GM12891 (cell line): ENCODE measurements at places on chromosomes 3 and 15.

DNA sequence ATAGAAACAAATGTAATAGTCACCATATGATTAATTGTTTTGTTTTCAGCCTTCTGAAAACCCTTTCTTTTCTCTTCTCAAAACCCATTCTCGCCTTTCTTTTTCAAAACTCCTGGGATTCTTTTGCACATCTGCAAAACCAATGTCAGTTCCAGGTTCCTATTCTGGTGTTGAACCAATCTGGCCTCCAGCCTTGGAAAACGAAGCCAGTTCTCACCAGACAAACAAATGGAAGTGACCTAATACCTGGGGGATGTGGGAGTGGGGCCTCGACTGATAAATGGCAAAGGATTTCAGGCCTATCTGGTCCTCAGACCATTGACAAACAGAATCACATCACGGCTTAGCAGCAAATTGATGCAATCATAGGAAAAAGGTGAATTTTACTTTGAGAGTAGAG, 73.0 kb downstream of the COL8A1 start:
- DNase-seq = no peak

DNA sequence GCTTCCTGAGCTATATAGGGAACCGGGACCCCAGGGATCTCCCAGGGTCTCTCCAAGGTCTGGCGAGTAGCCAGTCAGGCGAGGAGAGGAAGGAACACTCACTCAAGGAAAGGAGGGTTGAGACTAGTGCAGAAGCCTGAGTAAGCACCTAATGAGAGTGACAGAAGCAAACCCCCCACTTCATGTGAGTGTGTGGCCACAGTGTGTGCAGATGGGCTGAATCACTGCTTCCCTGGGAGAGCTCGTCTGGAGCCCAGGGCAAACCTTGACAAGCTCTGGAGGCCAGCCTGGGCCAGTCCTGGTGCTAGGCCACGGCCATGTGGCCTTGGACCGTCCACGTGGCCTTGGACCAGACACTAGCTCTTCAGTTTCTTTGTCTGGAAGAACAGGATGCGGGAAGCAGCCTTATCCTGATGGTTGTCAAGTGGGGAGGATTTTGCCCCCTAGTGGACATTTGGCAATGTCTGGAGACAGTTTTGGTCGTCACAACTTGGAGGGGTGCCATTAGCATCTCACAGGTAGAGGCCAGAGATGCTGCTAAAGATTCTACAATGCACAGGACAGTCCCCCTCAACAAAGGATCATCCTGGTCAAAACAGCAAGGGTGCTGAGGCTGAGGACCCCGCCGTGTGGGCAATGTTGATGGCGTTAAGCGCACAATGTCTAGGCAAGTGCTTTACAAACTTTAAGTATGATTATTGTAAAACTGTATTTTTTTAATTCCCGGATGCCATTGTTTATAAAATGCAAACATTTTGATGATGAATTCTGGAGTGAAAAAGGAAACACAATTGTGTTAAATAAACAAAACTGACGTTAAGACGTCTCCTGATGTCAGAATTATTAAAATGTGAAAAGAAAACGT, 34.8 kb upstream of the CTSH start:
- DNase-seq = no peak

- DNase-seq = no peak
Measured at GRCh38 chr15:100167884-100168375, 173.8 kb downstream of the ADAMTS17 start.

DNA sequence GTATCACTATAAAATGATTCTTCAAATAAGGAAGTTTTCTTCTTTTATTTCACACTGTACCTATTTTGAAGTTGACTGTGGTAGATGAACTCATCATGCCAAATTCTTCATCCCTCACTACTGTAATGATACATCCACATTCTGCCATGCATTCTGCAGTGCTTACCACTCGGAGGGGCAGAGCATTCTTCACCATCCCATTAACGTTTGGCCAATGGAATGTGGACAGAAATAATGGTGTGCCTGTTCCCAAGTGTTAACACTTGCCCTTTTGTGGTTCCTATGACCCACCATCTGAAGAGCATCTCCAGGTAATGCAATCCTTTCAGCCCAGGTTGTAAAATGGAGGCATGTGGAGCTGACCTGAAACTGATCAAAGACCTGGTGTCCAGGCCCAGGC, 18.6 kb downstream of the GOLIM4 start:
- DNase-seq = no peak

GRCh38 chr15:63436341-63436740, 54.7 kb upstream of the CA12 start:
- no peak for DNase-seq

DNA sequence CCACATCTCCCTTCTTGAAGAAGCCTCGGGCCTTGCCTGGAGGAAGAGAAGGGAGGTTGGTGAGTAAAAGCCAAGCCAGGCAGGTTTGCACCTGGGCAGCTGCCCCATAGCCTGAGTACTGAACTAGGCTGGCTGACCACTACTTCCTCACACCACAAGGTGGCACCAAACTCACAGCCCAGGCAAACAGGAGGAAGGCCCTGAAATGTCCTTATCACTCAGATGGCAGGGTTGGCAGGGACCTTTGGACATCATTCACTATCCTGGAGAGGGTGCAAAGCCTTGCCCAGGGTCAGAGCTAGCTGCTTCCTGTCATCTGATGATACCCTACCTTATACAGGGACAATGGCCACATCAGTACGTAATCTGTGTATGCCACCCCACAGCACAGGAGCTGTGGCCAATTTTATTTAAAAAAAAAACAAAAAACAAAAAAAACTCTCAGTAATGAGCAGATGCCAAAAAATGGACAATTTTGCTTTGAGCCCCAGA, 2.2 kb upstream of the GRAMD2A start:
- peak; percentile 68 for DNase-seq

DNA sequence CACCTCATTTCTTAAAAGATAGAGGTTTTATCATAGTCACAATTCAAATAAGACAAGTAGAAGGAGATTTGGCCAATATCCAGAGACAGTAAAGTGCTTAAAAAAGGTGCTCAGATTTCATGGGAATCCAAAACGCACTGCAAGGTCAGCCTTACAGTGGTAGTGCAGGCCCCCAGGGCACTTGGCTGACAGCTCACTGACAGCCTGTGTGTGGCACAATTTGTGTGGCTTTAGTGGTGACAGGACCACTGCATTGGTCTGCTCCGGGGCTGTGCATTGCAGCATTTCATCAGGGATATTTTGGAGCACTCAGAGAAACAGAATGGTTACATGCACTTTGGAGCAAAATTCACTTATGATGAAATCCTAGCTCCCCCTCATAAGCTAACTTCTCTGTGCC, 544.3 kb downstream of the NTRK3 start:
- no peak for DNase-seq

- DNase-seq = no peak
Measured at GRCh38 chr3:69558912-69559311, 173.0 kb upstream of the FRMD4B start.

GRCh38 chr3:150371741-150372254, 36.3 kb upstream of the TSC22D2 start:
- DNase-seq = no peak

DNA sequence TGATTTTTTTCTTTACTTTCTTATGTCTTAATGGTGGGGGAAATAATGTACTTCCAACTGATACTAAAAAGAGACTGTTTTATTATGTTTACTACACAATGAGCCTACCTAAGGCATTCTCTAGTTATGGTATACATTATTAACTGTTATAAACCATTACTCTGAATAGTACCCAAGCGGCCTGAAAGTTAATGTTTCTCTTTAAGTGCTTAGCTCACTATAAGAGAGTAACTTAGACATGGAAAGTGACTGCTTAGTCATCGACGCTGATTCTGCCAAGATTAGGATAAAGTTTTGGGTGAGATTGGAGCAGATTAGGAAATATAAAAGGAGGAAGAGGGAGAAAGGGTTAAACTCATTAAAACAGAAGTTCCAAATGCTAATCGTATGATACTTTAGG, 365.0 kb downstream of the NLGN1 start:
- DNase-seq = no peak

GRCh38 chr15:65954289-65954741, 85.0 kb downstream of the RAB11A start:
- no peak for DNase-seq

GRCh38 chr3:190972196-190972595, 109.7 kb upstream of the GMNC start:
- no peak for DNase-seq

DNA sequence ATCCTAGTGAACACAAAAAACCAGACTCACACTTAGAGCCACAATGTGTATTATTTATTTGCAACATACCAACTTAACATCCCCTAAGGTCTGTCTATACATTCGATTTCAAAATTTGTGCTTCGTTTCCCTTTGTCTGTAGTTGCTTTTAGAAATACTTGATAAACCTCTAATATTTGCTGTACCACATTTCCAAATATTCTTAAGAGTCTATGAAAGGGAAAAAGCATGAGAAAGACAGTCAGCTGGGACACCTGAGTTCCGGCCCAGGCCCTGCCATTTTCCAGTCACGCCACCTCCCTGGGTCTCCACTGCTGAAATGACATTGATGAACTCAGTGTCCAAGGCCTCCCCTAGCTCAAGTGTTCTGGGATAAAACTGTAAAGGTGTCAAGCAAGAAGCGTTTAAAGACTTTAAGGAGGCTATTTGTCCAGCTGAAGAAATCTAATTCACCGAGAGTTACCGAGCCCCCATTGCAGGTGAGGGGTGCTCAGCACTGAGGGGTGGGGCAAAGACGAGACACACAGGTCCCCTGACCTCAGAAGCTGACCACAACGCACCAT, 26.6 kb downstream of the LRRC2 start:
- DNase-seq = no peak

DNA sequence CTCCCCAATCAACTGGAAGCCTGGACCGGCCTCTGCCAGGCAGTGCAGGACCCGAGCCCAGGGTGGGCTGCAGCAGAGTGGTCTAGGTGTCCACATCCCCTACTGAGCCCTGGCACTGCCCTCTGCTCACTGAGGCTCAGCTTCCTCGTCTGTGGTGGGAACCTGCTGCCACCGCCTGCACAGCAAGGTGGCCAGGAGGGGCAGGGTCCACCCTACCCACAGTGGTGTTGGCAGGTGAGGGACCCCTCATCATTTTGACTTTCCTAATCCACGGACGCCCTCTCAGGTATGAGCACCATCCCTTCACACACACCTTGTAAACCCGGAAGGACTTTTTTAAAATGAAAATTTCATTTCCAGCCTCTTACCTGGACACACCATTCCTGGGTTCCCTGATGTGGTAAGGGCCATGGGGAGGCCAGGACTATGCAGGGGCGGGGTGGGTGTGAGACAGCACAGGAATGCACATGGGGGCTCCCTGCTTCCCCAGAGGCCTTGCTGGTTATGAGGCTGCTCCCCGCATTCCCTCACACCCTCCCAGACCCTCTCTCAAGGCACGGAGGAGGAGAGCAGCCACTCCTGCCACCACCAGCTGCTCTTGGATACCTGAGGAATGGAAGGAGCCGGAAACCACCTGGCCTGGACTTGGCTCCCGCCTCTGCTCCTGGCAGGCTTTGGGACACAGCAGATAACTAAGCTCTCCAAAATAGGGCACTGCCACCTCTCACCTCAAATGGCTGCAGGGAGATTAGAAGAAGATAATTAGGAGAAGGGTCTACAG, 185.9 kb upstream of the TPM1 start:
- DNase-seq = no peak

GRCh38 chr3:120683213-120683612, 1.2 kb upstream of the HGD start:
- DNase-seq = no peak

- DNase-seq = no peak
Measured at GRCh38 chr3:53956586-53956985, 64.9 kb upstream of the SELENOK start.

DNA sequence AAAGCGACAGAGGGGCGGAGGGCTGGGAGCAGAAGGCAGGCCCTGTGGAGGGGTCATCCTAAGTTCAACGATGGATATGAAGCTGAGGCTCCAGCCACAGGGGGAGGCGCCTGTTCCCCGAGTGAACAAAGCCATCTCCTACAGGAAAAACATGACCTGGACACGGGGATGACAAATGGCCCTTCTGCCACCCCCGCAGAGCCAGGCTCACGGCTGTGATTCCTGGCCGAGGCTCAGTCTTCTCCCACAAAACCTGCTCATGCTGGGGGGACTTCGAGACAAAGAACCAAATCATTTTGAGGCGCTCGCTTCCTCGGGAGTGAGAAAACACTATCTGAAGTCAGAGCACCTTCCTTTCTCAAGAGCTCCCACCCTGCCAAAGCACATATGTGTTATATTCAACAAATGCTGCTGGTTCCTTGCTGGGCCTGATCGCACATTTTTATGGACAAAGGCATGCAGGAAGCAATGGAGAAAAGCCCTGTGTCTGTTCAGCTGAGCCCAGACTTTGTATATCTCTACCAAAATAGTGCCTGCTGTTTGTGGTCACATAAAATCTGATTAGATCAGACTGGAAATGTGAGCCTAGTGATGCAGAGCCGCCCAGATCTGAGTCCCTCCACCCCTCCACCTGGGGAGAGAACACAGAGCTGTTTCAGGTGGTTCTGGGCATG, 5.6 kb downstream of the RBP1 start:
- DNase-seq = no peak

- no peak for DNase-seq
Measured at GRCh38 chr15:38555686-38556334, 8.8 kb downstream of the RASGRP1 start.

DNA sequence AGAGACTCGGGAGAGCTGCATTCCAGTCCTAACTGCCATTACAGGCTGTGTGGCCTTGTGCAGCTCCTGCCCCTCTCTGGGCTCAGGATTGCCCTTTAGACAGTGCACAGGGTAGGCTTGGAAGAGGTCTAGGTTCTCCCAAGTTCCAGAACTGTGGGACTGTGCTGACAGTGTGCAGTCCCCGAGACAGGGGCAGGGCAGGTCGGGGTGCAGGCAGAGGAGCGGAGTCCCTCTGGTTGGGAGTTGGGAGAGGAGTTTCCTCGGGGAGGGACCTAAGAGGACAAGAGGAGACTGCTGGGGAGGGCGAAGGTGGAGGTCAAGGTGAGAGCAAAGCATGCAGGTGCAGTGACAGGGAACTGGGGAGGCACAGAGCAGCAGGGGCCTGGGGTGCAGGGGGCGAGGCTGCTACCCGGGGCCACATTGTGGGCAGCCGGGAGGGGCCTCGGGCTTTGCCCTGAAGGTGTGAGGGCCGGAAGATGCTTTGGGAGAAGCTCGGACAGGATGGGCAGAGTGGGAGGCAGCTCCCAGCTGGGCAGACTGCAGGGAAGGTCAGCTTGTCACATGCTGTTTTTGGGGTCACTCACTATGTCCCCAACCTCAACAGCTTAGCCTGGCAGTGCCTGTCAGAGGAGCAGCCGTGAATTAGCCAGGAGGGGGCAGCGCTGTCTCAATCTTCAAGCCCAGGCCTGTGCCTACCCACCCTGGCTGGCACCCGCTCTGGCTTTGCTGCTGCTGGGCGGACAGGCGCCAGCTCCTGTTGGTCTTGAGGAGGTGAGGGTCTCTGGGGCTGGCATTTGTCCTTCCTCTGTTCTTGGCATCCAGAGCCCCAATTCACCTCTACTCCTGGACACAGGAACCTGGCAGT, 15.4 kb upstream of the CSPG4 start:
- DNase-seq = no peak
